ENCODE measurements at places on chromosomes 6 and 20.
A peak's percentile ranks its signal among the peaks of the same experiment; 100 is the strongest.

GRCh38 chr6:115612796-115613479, 447.8 kb downstream of the FRK start:
- DNase-seq, result no peak

GRCh38 chr6:2468601-2468955, 223.2 kb upstream of the GMDS start:
- no peak for DNase-seq

- no peak for DNase-seq
Observed at GRCh38 chr6:2556761-2557160, 194.0 kb downstream of the MYLK4 start.

DNA sequence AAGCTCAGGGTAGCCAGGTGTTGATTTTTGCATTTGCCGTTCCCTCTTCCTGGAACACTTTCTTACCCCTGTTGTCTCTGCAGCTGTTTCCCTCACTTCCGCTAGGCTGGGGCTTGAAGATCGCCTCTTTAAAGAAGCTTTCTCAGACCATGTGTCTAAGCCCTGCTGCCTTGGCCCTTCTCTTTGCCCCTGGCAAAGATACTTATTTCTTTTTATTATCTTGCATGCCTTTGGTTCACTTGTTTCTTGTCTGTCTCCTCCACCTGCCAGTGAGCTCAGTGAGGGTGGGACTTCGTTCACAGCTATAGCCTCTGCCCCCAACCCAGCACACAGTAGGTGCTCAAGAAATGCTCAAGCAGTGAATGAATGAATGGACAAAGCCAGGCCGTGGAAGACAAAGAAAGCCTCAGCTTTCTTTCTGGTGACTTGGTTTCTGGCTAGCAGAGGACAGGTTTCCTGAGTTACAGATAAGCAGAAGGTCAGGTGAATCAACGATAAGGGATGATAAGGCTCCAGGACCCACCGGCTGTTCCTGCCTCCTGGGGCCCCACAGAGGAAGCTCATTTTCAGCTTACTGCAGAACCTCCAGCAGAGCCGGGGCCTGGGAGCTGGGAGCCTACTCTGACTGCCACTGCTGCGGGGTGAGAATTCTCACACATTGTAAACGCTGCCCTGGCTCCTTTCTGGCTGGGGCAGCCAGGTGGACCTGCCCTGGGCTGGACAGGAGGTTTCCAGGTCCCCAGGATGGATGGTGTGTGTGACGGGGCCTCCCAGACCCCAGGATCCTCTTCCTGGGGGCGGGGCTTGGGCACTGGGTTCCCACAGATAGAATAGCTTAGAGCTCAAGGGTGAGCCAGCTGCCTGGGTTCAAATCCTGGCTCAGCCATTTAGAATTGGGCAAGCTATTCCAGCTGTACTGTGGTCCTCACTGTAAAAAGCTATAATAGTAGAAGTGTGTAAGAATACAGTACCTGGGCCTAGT, 29.8 kb downstream of the SNAI1 start:
- DNase-seq, result no peak

DNA sequence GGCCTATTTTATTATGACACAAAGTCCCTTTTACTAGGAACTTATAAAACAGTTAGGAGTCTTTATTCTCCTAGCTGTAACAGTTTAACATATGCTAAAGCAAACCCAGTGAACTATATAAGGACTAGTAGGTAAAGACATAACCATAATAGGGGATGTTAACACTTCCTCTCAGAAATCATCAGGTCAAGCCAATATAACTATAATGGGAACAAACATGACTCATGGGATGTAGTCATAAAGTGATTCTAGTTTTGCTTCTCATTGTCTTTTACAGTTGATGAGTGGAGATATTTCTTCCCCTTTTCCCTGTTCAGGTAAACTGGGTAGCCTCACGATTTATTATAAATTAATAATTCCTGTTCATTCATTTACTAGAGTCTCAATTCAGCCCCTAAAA, 9.7 kb downstream of the PTCHD4 start:
- DNase-seq, result no peak

GRCh38 chr20:38172408-38172807, 7.3 kb upstream of the TGM2 start:
- no peak for DNase-seq

DNA sequence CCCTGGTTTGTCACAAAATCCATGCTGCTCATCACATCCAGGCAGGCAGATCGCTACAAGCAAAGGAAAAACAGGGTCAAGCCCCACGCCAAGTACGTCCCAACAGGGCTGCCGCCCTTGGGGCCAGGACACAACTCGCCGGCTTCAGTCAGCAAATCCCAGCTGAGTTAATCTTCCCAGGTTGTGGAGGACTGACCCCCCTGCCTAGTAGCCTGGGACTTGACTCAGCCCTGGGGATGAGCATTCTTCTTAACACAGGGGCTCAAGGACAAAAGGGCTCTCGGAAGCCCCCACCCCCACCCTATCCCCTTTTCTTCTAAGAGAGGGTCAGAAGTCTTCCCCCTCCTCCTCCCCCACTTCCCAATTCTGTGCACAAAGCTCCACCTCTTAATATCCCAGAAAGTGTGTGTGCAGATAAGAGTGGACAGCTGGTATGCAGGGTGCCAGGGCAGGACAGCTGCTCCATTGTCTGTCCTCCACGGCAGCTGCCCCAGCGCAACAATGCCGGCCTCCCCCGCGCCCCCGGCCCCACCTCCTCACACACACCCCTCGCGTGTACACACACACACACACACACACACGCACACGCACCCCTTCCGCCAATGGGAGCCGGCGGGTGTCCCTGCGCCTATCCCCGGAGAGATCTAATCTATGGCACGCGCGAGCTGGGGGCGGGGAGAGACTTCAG, 4.5 kb downstream of the DLL1 start:
- no peak for DNase-seq

DNA sequence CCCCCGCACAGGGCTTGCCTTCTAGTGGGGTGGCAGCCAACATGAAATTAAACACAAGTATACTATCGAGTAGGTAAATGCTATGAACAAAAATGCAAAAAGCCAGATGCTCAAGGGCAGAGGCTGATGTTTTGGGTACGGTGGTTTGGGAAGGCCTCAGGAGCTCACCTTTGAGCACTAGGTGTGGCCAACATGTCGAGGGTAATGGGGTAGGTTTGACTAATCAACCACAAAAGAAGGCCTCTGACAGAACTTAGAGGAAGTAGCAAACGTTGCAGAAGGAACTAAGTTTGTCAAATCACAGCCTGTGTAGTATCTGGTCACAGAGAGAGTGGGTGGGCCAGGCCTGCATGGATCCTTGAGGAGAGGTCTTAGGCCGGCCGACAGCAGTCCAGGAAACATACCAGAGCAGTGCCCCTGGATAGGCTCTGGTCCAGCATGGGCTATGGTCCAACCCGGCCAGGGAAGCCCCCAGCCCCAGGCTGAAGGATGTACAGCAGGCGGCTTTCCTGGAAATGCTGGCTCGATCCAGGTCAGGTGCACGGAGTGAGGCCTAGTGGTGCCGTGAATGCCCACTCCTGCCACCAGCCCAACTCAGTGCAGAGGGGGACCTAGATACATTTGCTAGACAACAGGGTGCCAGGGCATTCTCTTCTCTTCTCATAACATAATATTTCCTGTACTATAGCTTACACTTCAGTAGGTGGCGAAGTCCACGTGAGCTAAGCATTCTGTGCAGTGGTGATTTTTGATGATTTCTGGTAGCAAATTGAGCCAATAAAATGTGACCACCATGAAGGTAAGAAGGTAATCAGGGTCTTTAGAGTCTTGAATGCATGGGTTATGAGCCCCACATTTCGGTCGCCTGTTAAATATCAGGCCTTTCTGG, 56.3 kb upstream of the CD93 start:
- DNase-seq, result peak; percentile 35
